Stimulated activated CD4-positive, alpha-beta T cell treated with anti-CD3 and anti-CD28 coated beads, Interleukin-1b, Interleukin-23, amount 100 ng/mL, for 1 hour (primary cell): ENCODE measurements at places on chromosomes 7 and 10.

DNA sequence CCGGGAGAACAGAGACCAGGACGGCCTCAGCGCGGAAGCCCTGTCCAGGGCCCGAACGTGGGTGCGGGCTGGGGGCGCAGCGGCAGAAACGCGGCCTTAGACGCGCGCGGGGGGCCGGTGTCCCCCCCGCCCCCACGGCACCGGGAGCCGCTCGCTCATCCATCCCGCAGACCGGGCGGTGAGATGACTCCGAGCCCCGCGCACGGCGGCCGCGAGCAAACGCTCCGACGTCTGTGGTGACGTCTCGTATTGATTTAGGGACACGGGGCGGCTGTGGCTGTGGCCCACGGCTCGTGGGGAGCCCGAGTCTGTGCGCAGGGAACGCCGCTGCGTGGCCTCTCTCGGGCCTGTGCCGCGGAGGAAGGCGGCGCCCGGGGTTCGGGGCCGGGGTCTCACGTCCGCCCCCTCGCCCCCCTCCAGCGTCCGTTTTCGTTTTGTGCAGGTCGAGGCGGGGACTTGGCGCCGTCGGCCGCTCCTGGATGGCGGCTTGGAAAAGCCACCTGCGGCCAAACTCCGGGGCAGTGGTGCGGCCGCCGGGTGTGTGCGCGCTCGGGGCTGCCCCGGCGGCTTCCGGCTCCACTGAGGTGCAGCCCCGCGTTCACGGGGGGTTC lies 1.0 kb upstream of the NKX6-2 start:
- DNase-seq: no peak

DNA sequence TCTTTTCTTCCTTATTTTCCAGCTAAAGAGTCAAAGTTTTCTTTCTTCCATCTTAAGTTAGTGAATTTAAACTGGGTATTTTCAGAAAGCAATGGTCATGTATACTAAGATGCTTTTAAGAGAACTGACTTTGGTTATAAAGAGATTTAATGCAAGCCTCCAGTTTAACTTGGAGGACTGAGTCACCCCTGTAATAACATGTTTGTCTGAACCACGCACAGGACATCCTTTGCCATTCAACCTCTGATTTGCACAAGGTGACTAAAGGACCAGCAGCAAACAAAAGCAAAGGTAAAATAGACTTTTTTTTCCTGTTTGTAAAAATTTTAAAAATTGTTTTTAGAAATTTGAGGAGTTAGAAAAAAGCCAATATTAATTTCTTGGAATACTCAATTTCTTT lies 2.9 kb downstream of the HYAL4 start:
- DNase-seq: no peak

DNA sequence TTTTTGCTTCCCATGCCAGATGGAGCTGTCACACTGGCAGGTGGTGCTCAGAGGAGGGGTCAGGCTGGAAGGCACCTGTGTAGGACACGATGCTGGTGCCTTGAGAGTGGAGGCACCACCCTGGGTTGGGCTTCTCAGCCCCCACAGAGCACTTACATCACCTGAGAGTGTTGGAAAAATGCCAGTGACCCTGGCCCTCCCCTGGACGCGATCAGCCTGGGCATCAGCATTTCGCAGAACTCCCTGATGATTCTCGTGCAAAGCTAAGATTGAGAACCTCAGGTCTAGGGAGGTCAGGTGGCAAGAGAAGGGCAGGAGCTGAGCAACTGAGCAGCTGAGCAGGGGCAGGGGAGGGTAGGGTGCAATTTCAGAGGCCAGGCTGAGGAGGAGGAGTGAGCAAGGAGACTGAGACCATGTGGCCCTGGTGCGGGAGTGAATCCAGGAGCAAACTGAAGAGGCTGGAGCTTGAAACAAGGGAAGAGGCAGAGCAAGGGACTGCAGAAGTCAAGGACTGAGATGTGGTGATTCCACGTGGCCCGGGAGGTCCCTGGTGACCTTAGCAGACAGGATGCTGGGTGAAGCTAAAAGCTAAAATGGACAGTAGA lies 24.7 kb upstream of the GRID1 start:
- DNase-seq: no peak

GRCh38 chr10:22669163-22669711 lies 45.1 kb downstream of the PIP4K2A start:
- no peak for DNase-seq

DNA sequence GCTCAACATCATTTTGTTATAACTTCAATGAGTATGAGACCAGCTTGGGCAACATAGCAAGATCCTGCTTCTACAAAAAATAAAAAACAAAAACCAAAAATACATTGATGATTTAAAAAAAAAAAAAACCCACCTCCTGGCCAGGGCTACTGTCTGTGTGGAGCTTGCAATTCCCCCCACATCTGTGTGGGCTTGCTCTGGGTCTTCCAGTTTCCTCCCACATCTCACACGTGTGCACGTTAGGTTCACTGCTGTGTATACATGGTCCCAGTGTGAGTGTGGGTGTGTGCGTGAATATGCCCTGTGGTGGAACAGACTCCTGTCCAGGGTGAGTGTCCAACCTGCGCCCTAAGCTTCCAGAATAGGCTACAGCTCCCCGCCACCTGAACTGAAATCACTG lies 41.6 kb downstream of the ATE1 start:
- DNase-seq: no peak

DNA sequence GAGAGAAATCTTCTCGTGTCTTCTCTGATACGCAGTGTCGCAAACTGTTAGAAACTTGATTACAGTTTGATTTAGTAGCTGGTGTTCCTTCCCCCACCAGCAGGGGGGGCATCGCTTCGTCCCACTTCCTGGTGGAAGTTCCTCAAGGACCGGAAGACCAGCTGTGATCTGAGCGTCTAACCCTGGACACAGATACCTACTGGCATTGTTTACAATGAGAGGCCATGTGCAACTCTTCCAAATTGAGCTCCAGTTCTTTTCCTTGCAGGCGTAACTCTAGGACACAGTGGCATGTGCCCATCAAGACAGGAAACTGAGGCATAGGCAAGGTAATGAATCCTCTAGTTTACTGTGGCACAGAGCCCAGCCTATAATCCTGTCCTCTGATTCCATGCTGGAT lies 219.0 kb downstream of the CCDC3 start:
- DNase-seq: peak; percentile 10

DNA sequence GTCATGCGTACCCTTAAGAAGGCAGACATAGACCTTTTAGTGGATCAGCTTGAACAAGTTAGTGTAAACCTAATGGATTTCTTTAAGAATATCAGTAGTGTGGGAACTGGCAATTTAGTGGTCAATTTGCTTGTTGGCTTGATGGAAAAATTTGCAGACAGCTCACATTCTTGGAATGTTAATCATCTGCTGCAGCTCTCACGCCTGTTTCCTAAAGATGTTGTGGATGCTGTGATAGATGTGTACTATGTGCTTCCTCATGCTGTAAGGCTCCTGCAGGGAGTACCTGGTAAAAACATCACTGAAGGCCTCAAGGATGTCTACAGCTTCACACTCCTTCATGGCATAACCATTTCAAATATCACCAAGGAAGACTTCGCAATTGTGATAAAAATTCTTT lies 103.4 kb downstream of the ABCA13 start:
- no peak for DNase-seq

DNA sequence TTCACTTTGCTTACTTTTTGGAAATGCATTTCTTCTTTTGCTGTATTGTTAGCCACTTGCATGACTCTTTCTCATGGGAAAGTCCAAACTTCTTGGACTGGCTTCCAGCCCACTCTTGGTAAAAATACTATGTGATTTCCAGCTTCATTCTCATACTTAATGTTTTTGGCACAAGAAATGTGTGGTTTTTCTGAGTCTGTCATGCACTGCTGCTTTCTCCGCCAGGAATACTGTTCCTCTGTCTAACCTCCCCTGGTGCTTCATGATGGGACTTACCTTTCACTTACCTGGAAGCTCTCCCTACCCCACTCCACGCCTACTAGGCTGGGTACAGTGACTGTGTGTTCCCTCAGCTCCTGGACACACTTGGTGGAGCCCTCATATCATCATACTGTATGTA lies 18.7 kb downstream of the MGAM2 start:
- DNase-seq: no peak

GRCh38 chr10:11505639-11506038 lies 105.8 kb downstream of the USP6NL start:
- DNase-seq: no peak

- DNase-seq: no peak
Observed at GRCh38 chr10:7756360-7756992, 31.3 kb downstream of the KIN start.

DNA sequence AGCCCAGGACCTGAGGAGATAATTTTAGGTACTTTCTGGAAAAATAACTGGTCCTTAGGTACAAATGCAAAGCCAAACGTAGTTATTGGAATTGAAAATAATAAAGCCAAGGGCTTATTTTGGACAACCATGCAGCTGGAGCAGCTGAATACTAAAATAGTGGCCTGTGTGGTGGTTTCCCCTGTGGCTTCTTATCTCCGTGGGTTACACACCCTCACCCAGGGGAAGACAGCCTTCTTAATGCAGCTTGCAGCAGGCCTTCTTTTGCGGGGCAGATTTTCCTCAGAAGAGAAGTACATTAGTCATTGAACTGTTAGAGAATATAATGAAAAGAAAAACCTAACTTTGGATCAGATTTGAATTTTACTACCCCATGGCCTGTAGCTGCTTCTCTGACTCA lies 133.5 kb downstream of the ST7 start:
- no peak for DNase-seq
